ENCODE measurements at places on chromosomes 7 and 10.
A peak's percentile ranks its signal among the peaks of the same experiment; 100 is the strongest.

DNA sequence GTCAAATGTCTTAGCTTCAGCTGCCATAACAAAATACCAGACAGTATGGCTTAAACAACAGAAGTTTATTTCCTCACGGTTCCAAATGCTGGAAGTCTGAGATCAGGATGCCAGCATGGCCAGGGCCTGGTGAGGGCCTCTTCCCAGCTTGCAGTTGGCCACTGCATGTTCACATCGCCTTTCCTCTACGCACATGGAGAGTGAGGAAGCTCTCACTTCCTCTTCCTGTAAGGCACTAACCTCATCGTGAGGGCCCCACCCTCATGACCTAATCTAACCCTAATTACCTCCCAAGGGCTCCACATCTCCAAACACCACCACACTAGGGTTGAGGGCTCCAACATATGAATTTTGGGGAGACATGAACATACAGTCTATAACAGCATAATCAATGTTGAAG lies 14.4 kb downstream of the ZNF33B start:
- no peak for DNase-seq

GRCh38 chr7:110853263-110853662 lies 237.7 kb upstream of the LRRN3 start:
- DNase-seq = no peak

DNA sequence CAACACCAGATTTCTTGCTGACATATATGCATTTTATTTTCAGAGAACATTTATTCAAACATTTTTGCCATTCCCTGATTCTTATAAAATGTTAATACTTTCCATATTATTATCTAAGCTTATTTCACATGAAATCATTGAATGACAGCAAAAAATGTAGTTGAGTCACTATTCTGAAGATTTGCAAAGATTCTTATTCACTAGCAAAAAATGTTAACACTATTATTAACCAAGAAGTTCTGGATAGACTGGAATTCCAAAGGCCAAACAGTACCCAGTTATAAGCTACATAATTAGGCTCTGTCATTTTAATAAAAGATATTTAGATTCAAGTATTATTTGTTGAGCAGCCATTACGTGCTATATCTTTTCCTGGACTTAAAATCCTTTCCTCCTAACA lies 4.3 kb downstream of the GSTO2 start:
- no peak for DNase-seq

GRCh38 chr10:78362406-78363022 lies 328.9 kb downstream of the RPS24 start:
- DNase-seq = no peak

DNA sequence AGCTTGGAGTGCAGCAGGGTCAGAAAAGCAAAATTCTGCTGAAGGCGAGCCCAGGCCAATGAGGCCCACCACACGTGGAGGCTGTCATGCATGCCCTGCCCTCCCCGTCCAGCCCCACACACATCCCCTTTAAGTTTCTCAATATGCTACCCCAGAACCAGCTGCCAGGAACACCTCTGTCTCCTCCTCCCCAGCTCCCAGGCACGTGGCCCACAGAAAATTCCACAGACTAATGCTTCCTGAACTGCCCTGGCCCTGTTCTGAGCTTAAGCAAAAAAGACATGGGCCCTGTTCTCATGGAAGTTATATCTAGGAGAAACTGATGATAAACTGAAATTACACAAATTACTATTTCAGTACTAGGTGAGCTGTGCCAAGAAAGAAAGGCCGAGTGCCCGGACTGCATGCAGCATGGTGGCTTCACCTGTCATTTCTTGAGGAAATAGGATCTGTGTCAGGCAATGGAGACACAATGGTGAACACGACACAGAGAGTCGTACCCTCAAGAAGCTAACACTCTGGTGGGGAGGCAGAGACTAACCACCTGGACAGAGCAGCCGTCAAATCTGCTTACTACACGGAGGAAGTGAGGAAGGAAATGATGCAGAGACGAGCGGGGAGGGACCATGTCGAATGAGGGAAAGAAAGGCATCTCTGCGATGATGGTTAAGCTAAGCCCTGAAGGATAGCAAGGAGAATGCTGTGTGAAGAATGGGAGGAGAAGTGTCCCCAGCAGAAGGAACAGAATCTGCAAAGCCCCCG lies 44.5 kb downstream of the PODXL start:
- DNase-seq = no peak

- DNase-seq = peak; percentile 23
Observed at GRCh38 chr7:6709808-6710207, 3.1 kb upstream of the ZNF12 start.

GRCh38 chr7:13986208-13986607 lies 3.3 kb downstream of the ETV1 start:
- no peak for DNase-seq

GRCh38 chr10:72814099-72814790 lies 79.3 kb upstream of the OIT3 start:
- DNase-seq = no peak

DNA sequence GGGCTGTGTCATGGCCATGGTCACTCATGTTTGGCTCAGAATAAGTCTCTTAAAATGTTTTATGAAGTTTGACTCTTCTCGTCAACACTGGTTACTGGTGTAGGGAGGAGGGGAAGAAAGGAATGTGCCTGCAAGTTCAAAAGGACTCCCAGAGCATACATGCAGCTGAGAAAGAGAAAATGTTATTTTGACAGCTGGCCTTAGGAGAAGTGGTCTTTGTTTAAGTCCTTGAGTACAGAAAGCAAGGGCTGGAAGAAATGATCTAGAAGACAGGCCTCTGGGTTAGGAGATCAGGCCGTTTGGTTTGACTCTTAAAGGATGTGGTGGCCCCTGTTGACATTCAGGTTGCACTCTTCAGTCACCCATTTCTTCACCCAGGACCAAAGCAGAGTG lies 245.5 kb downstream of the REEP3 start:
- no peak for DNase-seq

- DNase-seq = no peak
Observed at GRCh38 chr10:129993621-129994020, 29.5 kb upstream of the EBF3 start.

DNA sequence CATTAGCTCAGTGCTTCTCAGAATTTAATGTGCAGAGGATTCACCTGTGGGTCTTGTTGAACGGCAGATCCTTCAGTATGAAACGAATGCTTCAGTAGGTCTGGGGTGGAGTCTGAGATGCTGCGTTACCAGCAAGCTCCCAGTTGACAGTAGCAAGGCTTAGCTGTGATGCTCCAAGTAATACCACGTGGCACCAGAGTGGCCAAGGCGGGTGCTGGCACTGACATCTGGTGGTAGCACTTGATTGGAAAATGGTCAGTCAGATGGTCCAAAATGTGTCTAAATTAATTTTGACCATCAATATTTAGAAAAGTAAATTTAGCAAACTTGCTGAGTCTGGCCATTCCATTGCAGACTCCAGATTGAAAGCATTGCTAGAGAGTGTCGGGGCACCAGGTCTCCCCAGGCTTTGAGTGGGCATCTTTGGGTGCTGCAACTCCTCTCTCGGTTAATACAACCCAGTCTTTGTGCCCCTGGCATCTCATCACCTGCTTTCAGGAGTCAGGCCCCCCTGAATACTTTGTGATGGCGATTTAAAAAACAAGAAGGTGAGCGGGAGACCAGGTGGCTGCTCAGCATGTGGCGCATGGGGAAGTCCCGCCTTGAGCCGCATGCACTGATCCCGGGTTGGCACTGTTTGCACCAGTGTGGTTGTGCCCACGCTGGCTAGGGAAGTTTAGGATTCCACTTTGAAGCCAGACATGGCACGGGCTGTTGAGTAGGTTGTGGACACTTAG lies 130.1 kb downstream of the NT5C2 start:
- DNase-seq = peak; percentile 8

DNA sequence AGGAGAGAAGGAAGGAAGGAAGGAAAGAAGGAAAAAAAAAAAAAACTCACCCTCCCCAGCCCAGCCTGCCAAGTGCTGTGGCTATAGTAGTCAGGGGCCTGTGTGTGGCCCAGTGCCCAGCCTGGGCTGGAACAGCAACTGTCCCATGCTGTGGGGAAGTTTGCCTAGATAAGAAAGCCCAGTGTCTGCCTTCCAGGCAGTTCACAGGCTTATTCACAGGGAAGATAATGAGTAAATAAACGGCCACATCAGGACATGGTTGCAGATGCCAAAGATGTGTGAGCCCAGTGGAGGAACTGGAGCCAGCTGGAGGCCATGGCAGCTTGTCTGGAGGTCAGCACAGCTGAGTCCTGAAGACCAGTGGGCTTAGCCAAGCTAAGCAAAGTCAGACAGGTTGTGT lies 132.4 kb upstream of the FOXK1 start:
- peak; percentile 7 for DNase-seq

GRCh38 chr7:143012409-143012808 lies 14.5 kb downstream of the OR9A2 start:
- DNase-seq = no peak

GRCh38 chr7:113968713-113969112 lies 49.9 kb upstream of the PPP1R3A start:
- no peak for DNase-seq

DNA sequence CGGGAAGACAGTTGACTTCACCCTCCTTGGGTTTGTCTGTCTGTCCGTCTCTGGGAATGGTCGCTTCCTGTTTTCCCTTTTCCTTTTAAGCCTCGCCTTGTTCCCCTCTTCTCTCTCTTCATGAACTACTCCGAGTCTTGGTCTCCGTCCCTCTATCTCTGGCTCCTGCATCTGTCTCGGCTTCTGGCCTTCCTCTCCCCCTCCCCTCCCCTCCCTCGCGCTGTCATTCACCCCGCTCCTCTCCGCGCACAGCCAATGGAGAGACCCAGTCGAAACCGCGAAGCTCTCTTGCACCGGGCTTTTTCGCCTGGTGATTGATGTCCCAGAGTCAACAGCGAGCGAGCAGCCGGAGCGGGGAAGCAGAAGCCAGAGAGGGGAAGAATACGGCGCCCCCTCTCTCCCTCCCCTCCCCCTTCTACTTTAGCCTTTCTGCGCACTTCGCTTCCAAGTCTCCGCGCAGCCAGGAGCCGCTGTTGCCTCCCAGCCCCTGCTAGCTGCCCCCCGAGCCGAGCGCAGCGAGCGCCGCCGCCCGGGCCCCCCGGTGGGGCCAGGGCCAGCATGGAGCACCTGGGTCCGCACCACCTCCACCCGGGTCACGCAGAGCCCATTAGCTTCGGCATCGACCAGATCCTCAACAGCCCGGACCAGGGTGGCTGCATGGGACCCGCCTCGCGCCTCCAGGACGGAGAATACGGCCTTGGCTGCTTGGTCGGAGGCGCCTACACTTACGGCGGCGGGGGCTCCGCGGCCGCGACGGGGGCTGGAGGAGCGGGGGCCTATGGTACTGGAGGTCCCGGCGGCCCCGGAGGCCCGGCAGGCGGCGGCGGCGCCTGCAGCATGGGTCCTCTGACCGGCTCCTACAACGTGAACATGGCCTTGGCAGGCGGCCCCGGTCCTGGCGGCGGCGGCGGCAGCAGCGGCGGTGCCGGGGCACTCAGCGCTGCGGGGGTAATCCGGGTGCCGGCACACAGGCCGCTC lies at the start of gene TLX1:
Gene TLX1 (plus strand): TSS at position 317 of the 978 bp plus-strand sequence. CDS start 242 bp downstream, at position 559.
- DNase-seq = no peak

DNA sequence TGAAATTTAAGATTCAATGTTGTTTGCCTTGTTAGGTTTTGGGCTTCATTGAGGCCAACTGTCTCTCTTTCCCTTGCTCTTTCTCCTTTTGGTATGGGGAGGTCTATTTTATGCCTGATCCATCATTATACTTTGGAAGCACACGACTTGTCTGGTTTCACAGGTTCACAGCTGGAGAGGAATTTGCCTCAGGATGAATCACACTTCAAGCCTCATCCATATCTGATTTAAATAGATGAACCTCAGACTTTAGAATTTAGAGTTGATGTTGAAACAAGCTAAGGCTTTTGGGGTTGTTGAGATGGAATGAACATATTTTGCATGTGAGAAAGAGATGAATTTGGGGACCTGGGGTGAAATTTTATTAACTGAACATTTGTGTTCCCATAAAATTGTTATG lies 150.5 kb upstream of the IGFBP3 start:
- DNase-seq = no peak

GRCh38 chr7:41699516-41699915 lies 3.4 kb downstream of the INHBA start:
- no peak for DNase-seq

- no peak for DNase-seq
Observed at GRCh38 chr10:31583293-31583692, 264.3 kb downstream of the ZEB1 start.

DNA sequence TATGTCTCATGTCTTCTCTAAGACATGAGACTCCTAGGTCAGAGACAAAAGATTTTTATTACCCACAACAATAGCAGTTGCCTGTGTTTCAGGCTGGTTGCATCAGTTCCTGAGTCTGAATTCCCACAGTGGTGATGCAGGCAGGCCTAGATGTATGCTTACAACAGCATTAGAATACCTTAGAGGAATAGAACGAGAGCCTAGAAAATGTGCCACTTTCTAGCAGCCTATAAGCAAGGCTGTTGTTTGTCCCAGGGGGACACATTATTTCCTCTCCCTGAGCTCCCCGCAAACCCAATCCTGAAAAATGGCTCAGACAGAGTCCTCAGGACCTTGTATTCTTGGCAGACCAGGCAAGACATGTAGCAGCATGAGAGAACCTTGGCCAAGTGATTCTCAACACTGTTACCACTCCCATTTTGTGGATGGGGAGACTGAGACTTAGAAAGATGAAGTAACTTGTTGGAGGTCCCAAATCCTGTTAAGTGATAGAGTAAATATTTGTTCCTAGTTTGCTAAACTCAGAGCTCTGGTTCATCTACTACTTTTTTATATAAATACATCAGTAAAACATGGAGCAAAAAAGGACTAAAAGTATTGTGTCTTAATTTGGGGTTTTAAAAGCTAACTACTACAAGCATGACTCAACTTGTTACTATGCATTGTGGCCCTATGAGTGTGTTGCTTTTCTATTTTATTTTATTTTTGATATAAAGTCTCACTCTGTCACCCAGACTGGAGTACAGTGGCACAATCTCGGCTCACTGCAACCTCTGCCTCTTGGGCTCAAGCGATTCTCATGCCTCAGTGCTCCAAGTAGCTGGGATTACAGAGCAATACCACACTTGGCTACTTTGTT lies 14.2 kb downstream of the VTI1A start:
- no peak for DNase-seq

- no peak for DNase-seq
Observed at GRCh38 chr10:22251751-22252223, 34.0 kb upstream of the EBLN1 start.

- no peak for DNase-seq
Observed at GRCh38 chr7:77320137-77320536, 96.0 kb downstream of the GSAP start.

- no peak for DNase-seq
Observed at GRCh38 chr7:28418966-28419365, 6.6 kb downstream of the CREB5 start.

- no peak for DNase-seq
Observed at GRCh38 chr10:9825491-9826018, 1192.1 kb upstream of the CELF2 start.

Data from LNCaP clone FGC (cell line).